Cerebellum (tissue), 4 donors: ENCODE measurements at places on chromosomes 2 and 18. TPM values are rescaled to one million over a fixed set of nuclear protein-coding genes. Genes with fewer than 3 reads are reported as not detected.

DPP10 gene
- total RNA-seq: 78.0 TPM

- no peak for DNase-seq
Measured at GRCh38 chr2:127872354-127872753, 13.4 kb downstream of the AMMECR1L start.

- no peak for DNase-seq
Measured at GRCh38 chr2:19176172-19176852, 182.1 kb downstream of the OSR1 start.

DNA sequence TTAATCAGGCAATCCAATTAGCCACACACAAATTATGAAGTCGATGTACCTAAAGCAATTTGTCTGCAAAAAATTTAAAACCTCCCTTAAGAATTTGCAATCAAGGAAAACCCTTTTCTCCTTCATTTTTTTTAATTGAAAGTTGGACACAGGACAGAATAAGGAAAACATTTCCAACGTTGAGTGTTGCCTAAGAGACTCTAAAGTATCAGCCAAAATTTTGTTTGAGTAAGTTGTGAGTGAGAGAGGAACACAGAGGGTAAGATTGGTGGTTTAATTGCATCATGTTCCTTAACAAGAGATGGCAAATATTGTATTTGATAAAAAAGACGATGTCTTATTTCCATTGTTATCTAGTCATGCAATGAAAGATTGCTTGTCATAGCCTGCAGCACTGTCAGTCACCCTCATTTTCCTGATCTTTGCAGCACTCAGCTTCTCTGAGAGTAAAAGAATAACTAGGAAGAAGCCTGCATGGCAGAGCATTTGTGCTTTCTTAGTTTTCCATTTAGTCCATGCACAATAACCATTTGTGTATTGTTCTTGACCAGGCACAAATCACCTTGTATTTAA, 115.5 kb downstream of the ICOS start:
- DNase-seq: no peak

SAG gene
- total RNA-seq: not detected

DNA sequence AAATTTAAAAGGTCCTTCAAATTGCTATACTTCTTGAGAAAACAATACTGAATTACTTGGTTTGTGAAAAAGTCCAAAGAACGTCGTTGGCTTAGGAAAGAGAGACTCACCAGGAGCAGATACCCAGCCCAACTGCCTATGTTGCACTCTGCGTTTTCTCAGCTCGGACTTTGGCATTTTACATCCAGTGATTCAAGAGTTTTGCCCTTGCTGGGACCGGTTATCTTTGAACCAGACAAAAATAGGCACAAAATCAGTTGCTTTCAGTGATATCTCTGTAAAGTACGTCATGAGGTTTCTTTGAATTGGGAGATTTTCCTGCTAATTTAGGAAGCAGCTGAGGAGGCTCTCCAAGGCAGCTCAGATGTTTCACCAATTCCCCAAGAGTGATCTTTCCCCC, 29.3 kb downstream of the FHOD3 start:
- DNase-seq: no peak

GRCh38 chr2:88181511-88181910, 11.4 kb downstream of the THNSL2 start:
- no peak for DNase-seq

GRCh38 chr2:176526995-176527901, 258.0 kb downstream of the MTX2 start:
- no peak for DNase-seq

DNA sequence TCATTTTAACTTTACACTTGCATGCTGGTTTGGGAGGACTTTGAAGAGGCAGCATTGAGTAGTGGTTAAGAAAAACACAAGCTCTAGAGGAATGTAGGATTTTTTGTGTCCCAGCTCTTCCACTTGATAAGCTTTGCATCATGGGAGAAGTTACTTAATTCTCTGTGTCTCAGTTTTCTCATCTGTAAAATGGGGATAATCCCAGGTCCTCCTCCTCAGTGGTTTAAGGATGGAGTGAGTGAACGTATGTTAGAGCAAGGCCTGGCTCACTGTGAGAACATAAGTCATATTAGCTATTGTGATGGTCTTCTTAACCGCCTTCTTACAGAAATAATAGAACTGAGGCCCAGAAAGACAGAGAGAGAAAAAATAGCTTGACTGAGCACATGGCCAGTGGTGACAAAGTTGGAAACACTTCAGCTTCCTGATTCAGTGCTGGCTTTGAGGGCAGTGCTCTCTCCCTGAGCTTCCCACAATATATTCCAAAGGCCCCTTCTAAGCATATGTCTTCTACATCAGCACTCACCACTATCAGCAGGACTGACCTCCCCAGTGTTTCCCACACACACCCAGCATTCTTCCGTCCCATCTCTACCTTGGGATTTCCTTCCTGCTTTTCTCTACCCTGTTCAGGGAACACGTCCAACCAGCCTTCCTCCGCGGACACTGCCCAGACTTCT, 214.9 kb upstream of the TNP1 start:
- DNase-seq: no peak

GRCh38 chr2:95313296-95314131, 16.4 kb downstream of the KCNIP3 start:
- DNase-seq: no peak

GRCh38 chr2:237694415-237695194, 67.2 kb downstream of the LRRFIP1 start:
- DNase-seq: no peak

DNA sequence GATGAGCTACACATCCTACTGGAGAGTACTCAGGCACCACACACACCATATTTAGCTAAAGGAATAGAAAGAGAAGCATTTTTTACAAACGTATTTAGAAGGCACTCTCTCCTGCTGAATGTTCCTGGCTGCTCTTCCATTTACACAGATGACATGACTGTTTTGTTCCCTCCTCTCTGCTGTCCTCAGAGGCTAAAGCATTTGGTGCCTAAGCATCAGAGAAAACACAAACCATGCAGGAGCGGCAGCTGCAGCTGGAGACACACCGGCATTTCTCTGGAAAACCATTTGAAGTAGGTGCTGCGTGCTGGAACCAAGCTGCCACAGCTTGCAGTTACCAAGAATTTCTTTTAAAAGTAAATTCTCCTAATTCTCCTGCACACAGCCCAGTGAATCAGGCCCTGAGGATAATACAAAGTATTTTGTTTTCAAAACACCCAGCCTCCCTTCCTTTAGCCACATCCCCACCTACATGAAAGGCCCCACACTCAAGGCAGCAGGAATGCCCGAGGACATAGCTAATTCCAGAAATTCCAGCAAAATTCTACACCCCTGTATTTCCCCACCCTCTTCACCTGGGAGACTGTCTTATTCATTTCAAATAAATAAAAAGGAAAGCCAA, 488.9 kb upstream of the SOX11 start:
- DNase-seq: no peak

DNA sequence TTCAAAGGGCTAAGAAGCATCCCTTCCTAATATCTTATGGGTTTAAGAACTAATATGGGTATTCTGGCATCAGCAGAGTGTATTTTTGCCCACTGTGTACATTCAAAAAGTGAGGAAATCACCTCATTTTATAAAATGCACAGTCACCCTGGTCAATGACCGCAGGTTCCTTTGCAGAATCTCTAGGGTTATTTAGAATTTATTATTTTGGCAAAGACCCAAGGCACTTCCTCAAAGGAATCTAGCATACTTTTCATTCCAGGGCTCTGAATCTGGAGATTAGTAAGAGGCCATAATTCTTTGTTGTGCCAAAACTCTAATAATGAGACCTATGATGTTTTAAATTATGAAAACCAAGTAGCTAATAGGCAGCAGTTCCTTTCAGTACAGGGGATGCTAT, 27.2 kb upstream of the CDH2 start:
- DNase-seq: no peak

UGT1A4 gene
- not detected for total RNA-seq

GRCh38 chr2:88212251-88212790, 42.2 kb downstream of the THNSL2 start:
- DNase-seq: no peak

- no peak for DNase-seq
Measured at GRCh38 chr2:228355897-228356296, 174.4 kb upstream of the SPHKAP start.

- no peak for DNase-seq
Measured at GRCh38 chr2:143582046-143582747, 453.0 kb downstream of the ARHGAP15 start.

DNA sequence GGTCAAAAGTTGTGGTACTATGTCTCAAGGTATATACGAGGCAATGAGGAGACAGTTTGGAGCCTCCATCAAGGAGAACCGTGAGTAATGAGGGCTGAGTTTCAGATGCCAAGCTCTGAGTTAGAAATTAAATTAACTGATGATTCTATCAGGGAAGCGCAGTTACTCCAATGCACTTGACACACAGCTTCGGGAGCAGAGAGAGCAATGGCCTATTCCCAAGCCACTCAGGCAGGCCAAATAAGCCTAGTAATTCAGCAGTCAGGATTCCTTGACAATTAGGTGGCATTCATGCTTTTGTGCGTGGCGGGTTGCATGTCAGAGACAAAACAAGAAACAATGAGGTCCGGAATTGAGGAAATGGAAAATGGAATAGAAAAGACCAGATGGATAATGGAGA, 123.2 kb downstream of the MMADHC start:
- DNase-seq: no peak

EFHD1 gene
- 1.00 TPM for total RNA-seq

DNA sequence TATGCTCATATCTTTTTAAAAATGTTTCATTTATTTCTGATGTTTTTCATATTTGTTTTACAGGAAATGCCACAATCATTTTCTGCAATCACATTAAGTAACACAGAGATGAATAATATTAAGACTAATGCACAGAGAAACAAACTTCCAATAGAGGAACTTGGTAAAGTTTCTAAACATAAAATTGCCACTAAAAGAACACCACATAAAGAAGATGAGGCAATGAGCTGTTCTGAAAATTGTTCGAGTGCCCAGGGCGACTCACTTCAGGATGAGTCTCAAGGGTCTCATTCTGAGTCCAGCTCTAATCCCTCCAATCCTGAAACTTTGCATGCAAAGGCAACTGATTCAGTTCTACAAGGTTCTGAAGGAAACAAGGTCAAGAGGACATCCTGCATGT, 70.4 kb downstream of the APLF start:
- no peak for DNase-seq
